ENCODE measurements at places on chromosomes 1 and 21. TPM values are rescaled to one million over a fixed set of nuclear protein-coding genes. Genes with fewer than 3 reads are reported as not detected.

DNA sequence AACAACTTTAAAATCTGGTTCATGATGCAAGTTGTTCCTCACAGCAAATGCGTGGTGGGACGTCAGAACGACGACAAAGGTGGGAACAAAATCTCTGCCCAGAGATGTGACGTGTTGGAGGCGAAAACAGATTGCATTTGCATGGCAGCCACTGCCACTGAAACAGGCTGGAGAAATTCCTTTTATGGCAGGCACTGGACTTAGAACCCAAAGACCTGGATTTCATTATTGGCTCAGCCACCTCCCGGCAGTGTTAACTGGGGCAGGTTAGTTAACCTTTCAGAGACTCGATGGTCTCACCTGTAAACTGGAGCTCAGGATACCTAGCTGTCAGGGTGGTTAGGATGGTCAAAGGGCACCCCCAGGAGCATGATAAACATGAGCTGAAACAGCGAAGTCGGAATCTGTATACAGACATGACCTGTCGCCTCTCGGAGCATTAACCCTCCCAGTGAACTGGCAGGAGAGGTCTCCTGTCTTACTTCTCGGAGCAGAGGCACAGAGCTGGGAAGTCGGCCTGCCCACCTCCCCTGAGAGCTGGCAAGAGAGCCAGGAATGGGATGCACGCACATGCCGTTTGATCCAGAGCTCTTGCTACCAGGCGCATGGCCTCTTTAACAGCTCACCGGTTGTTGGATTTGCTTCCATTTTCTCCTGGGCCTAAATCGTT, 59.2 kb upstream of the TARBP1 start:
- no peak overlapping the region for H3K4me3 ChIP-seq
- no peaks in the 10 kb centered on the region for H3K4me1 ChIP-seq
- H3K36me3 ChIP-seq, result no peaks in the 10 kb centered on the region
- peak; percentile 65 for DNase-seq
- H3K27me3 ChIP-seq, result no peaks in the 10 kb centered on the region

The CTH gene
- 1.1 TPM for total RNA-seq

DNA sequence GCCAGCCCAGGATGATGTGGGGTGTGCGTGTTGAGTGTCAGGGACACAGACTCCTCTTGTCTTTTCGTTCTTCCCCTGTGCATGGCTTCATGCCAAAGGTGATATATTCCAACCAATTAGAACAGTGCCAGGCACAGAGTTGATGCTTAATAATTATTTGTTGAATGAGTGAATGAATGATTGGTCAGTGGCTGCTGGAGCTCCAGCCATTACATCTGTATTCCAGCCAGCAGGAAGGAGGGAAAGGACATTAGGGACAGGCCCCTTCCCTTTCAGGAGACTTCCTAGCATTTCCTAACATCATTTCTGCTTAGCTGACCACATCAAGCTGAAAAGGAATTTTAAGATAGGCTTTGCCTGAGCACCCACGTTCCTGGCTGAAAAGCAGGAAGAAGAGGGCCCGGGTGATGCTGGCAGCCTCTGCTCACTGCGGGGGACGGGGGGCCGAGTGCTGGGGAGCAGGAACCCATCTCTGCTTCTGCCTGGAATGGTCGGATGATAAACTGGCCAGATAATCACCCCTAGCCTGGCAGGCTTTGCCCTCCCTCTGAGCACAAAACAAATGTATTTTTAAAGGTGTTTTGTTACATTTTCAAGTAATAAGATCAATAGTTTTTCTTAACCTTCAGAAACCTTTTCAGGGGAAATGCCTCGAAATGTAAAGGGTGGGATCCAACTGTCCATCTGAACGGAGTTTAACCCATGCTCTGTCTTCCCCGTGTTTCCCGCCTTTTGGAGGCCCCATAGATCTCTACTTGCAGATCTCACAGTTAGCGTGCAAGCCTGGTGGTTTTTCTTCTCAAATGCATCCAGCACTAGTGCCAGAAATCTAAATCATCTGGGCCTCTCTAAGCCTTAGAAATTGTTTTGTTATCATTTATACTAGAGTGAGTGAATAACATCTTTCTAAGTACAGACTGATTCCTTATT, 39.0 kb downstream of the SLC37A1 start:
- no peaks in the 10 kb centered on the region for H3K4me1 ChIP-seq
- H3K27me3 ChIP-seq, result no peaks in the 10 kb centered on the region
- no peak for DNase-seq
- no peaks in the 10 kb centered on the region for H3K36me3 ChIP-seq

The PDC gene
- total RNA-seq, result not detected

DNA sequence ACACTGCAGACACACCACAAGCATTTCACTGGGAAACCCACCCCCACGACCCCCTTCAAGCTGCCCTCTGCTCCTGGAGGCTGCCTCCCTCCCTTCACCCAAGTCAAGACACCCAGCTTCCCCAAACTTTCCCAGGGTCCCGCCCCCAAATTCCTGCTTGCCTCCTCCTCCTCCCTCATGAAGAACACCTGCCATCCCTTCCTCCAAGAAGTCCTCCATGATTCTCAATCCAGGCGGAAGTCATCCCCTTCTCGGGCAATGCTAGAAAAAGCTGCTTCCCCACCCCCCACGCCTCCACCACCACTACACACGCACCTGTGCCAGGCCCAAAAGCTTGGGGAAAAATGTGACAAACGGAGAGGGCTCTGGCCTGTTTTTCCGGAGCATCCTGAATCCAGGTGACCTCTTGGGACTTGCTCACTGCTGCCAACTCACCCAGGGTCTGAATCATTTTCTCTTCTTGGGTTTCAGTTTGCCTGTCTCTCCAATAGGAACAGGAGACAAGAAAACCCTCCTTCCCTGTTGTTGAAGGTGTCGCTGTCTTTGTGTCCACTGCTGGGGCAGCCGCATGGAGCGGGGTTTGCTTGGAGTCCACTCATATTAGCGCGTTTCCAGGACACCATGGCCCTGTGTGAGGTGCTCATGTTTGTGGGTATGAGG, 101.0 kb upstream of the CASZ1 start:
- H3K4me3 ChIP-seq, result no peak overlapping the region
- peaks cover 7% of the 10 kb centered on the region for H3K27me3 ChIP-seq
- no peaks in the 10 kb centered on the region for H3K4me1 ChIP-seq
- no peak overlapping the region for H3K27ac ChIP-seq
- H3K36me3 ChIP-seq, result no peaks in the 10 kb centered on the region
- no peak for DNase-seq

DNA sequence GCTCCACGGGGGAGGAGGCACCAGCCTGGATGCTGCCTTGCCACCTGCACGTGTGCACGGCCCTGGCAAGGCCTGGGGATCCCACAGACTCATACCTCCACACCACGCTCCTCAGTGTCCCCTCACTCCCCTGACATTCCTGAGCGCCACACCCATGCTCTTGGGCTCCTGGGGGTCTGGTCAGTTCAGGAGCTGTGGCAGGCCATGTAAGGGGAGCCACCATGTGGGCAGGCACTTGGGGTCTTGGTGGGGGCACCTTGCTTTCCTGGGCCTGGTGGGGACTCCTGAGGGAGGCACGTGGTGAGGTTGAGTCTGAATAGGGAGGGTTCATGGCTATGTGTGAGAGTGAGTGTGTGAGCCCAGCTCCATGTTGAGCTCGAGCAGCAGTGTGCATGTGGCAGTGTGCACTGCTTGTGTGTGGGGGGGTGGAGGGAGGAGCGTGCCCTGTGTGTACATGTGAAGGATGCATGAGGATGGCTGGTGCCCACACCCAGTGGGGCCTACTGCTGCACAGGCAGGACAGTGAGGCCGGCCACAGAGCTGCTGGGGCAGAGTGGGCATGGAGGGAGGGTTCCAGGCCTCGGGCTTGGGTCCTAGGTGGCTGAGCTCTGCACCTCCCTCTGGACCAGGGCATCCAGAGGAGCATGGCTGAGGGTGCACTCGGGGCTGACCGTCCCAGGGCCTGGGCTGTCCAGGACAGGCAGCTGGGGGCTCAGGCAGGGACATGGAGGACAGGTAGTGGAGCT, 1.6 kb downstream of the GJC2 start:
- no peaks in the 10 kb centered on the region for H3K36me3 ChIP-seq
- peak overlapping the region; percentile 85 for H3K27ac ChIP-seq
- peak; percentile 68 for DNase-seq
- peaks cover 41% of the 10 kb centered on the region for H3K4me1 ChIP-seq
- peak overlapping the region; percentile 28 for H3K4me3 ChIP-seq

DNA sequence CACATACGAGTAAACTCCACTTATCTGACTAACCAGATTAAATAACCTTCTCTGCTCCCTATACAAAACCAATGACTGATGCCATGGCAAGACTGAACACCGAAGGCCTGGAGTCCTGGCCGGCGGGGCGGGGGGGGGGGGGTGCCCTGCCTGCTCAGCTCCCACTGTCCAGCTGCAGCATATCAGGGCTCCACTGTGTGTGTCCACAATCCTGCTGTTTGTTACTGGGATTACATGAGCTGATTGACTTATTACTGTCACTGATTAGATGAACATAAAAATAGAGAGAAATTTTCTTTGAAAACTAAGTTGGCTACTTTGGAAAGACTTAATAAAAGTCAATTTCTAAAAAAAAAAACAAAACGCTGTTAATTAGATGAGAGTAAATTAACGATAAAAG, 24.9 kb downstream of the TMEM63A start:
- DNase-seq, result no peak
- no peaks in the 10 kb centered on the region for H3K27me3 ChIP-seq
- no peak overlapping the region for H3K27ac ChIP-seq
- H3K36me3 ChIP-seq, result peaks cover 99% of the 10 kb centered on the region
- H3K4me1 ChIP-seq, result no peaks in the 10 kb centered on the region

DNA sequence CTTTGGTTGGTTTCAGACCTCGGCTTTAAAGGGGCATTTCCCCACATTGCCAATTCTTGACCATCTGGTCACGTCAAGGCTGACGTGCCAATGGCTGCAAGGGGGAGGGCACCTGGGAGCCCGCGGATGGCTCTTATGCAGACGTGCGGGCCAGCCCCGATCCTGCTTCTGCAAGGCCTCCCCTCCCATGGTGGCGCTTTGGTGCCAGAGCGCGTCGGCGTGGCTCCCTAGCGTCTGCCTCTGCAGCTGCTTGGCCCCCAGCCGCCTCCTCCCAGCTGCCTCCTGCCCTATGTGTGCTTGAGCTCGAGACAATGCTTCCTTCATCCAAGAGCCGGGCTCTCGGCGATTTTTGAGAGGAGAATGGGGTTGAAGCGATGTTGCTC, 29.1 kb downstream of the SKI start:
- H3K27me3 ChIP-seq, result no peaks in the 10 kb centered on the region
- H3K27ac ChIP-seq, result peak overlapping the region; percentile 30
- no peak overlapping the region for H3K4me3 ChIP-seq
- no peak for DNase-seq

DNA sequence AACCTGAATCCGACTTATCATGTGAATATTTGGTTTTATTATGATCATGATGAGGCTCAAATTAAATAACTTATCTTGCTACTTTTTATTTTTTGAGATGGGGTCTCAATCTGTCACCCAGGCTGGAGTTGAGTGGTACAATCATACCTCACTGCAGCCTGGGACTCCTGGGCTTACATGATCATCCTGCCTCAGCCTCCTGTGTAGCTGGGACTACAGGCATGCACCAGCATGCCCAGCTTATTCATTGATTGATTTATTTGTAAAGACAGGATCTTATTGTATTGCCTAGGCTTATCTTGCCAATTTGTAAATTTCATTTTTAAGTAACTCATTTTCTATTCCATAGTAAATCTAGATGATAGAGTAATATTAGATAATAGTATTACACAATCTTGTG, 84.3 kb downstream of the COL11A1 start:
- no peak overlapping the region for H3K27ac ChIP-seq
- H3K36me3 ChIP-seq, result no peaks in the 10 kb centered on the region
- DNase-seq, result no peak
- no peak overlapping the region for H3K4me3 ChIP-seq

The CFHR3 gene
- total RNA-seq, result not detected

The TMEM82 gene
- total RNA-seq, result 0.55 TPM

- peak; percentile 83 for DNase-seq
- H3K27ac ChIP-seq, result peak overlapping the region; percentile 79
- H3K36me3 ChIP-seq, result no peaks in the 10 kb centered on the region
Observed at GRCh38 chr1:234863551-234863971, 253.6 kb upstream of the IRF2BP2 start.

The LDLRAP1 gene
- total RNA-seq, result 9.1 TPM

DNA sequence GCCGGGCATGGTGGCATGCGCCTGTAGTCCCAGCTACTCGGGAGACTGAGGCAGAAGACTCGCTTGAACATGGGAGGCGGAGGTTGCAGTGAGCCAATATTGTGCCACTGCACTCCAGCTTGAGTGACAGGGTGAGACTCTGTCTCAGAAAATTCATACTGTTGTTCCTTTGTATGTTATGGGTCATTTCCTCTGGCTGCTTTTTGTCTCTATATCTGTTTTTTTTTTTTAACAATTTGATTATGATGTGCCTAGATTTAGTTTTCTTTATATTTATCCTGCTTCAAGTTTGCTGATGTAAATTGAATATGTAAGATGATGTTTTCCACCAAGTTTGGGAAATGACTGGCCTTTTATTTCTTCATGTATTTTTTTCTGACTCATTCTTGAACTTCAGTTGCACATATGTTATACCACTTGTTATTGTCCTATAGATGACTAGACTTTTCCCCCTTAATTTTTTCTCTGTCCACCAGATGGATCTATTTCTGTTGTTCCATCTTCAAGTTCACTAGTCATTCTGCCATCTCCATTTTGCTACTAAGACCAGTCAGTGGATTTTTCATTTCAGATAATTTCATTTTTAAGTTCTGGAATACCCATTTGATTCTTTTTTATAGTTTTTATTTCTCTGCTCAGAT, 173.5 kb downstream of the GALNT2 start:
- H3K36me3 ChIP-seq, result peaks cover 1% of the 10 kb centered on the region
- no peaks in the 10 kb centered on the region for H3K4me1 ChIP-seq
- no peaks in the 10 kb centered on the region for H3K27me3 ChIP-seq
- DNase-seq, result no peak

GRCh38 chr21:41744028-41744930, 22.6 kb downstream of the RIPK4 start:
- no peaks in the 10 kb centered on the region for H3K27me3 ChIP-seq
- H3K4me3 ChIP-seq, result no peak overlapping the region
- no peak overlapping the region for H3K27ac ChIP-seq
- peaks cover 8% of the 10 kb centered on the region for H3K4me1 ChIP-seq

DNA sequence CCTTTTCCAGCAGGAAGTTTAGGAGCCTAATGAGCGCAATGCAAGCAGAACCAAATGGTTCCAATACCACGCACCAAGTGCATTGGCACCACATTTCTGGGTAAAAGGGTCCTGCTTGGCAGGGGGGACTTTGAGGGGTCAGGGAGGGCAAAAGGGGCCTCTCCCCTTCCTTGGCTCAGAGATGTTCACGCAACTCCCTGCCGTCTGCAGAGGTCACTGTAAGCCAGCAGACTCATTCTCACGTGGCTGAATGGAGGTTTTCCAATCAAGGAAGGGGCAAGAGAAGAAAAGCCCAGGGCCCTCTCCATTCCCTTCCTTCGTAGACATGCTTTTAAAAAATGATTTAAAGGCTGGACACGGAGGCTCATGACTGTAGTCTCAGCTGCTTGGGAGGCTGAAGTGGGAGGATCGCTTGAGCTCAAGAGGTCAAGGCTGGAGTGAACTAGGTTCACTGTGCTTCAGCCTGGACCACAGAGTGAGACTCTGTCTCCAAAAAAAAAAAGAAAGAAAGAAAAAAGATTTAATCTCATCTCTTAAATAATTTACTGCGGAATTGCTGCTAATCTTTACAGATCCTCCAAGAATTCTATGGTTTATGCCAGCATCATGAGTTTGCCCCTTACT, 80.3 kb downstream of the RUNX3 start:
- H3K27me3 ChIP-seq, result no peaks in the 10 kb centered on the region
- no peaks in the 10 kb centered on the region for H3K36me3 ChIP-seq
- peaks cover 24% of the 10 kb centered on the region for H3K4me1 ChIP-seq

Measured in sigmoid colon (tissue), 7 donors.